ENCODE measurements at places on chromosomes 5 and 9. TPM values are rescaled to one million over a fixed set of nuclear protein-coding genes. Genes with fewer than 3 reads are reported as not detected.

GRCh38 chr9:125854553-125855275, 107.5 kb downstream of the PBX3 start:
- DNase-seq, result no peak

Gene PCDHGB1
- total RNA-seq, result 2.2 TPM

DNA sequence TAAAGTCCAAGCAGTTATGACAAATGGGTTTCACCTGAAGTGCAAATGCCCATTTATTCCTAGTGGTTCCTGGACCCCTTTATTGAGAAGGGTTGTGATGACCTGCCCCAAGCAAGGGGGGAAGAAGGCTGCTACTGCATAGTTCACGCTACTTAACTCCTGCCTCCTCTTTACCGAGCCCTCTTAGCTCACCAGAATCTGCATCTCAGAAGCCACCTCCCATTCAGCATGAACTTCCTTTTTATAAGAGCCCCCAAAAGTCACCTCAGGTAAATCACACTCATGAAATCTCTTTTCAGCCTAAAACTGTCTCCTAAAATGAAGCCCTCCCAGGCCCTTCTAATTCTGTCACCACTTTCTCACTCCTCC, 26.6 kb upstream of the C9orf72 start:
- DNase-seq, result no peak

GRCh38 chr9:121785673-121786542, 134.5 kb downstream of the DAB2IP start:
- DNase-seq, result no peak

GRCh38 chr9:109355564-109356297, 34.9 kb upstream of the EPB41L4B start:
- DNase-seq, result no peak

Gene ORM2
- not detected for total RNA-seq

- no peak for DNase-seq
These were observed 3.9 kb downstream of the TBC1D2 start for GRCh38 chr9:98251551-98251950.

GRCh38 chr5:59058969-59059687, 476.3 kb downstream of the RAB3C start:
- DNase-seq, result no peak

DNA sequence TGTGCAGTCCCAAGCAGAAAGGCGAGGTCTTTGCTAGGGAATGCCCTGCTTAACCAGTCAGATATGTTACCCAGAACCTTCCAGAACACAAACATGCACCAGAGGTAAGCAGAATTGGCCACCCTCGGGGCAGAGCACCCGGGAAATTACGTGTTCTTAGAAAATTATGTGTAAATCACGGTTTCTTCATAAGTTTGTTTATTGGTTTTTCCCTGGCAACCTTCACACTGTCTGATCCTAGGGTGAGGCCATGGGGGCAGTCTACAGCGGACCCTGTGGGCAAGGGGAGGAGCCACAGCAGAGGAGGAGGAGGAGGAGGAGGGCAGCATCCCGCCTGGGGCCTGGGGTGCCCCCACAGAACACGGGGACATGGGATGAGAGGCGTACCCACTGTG, 31.4 kb downstream of the RXRA start:
- DNase-seq, result no peak

Gene OLFML2A
- 14.0 TPM for total RNA-seq

Gene TAF11L5
- not detected for total RNA-seq

Gene OLFM1
- 31.4 TPM for total RNA-seq

GRCh38 chr9:134208310-134208841, 44.0 kb upstream of the RNU6ATAC start:
- DNase-seq, result no peak

Gene SEC61B
- 68.7 TPM for total RNA-seq

DNA sequence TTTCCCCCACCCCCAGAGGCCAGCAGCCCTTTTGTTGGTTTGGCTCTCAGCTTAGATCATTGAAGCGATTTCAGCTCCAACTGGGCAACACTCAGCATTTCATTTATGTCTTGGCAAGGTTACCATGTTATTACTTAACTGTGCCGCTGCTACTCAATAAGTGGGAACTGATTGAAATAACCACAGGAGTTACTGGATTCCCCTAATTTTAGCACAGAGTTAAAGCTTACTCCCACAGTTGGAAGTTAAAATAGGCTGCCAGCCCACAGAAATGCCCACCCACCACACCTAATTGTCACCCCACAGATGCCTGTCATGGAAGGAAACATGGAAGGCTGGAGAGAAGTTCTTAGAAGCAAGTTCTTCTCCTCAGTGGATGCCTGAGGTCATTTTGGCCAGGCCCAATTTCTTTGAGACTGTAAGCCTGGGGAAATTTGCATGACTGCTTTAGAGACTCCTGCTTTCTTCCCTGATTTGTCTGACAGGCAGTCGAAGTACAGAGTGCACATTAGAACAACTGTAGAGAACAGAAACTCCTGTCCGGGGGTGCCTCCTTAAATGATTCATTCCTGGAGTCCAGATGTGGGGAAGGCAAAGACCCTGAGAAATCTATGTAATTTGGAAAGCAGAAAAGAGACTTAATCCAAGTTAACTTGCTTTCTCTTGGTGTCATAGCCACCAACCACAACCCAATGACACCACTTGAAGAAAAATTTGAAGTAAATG, 370.0 kb downstream of the ZSWIM6 start:
- no peak for DNase-seq

Gene AGTPBP1
- 23.3 TPM for total RNA-seq

Gene EPB41L4B
- 38.0 TPM for total RNA-seq

Measured in omental fat pad (tissue), 4 donors.